Colonic mucosa (tissue), 4 donors: ENCODE measurements at places on chromosomes 16 and 17.

DNA sequence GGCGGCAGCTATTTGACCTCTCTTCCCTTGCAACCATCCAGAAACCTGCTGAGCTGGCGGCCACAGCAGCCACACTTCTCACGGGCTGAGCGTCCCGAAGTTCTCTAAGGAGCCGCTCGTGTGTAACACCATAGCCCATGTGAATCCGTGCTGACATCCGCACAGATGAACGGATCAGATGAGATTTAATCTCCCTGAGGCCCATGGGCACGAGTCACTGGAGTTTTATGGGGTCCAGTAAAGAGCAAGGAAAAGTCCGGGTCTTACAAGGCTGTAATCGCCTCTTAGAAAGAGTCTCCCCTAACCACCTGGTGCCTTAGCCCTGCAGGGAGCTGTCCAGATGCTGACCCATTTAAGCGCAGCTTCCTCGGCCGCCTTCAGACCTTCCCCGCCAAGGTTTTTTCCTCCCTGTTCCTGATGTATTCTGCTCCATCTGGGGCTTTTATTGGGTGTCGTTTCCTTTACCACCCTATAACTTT, 5.5 kb upstream of the CACNG5 start:
- peak; percentile 23 for DNase-seq

DNA sequence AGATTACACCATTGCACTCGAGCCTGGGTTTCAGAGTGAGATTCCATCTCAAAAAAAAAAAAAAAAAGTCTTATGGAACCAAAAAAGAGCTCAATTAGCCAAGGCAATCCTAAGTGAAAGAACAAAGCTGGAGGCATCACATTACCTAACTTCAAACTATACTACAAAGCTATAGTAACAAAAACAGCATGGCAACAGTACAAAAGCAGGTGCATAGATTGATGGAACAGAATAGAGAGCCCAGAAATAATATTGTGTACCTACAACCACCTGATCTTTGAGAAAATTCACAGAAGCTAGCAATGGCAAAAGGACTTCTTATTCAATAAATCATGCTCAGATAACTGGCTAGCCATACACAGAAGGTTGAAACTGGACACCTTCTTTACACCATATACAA, 24.7 kb upstream of the CCL2 start:
- no peak for DNase-seq

DNA sequence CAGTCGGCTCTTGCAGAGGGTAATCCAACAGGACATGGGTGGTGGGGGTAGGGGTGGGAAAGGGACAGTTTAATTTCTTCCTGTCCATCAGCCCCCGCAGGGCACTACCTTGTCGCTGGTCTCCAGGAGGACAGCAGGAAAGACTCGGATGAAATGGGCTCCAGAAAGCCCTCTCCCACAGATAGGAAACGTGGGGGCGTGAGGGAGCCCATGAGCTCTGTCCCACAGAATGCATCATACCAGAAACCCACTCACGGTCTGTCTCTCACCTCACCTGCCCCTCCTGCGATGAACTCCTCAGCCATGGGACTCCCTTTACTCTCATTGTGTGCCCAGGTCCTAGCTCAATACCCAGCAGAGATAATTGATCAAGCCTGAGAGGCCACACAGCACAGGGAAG, 240.1 kb downstream of the GSG1L start:
- DNase-seq = no peak

GRCh38 chr16:24983561-24983960, 31.6 kb downstream of the ARHGAP17 start:
- no peak for DNase-seq

DNA sequence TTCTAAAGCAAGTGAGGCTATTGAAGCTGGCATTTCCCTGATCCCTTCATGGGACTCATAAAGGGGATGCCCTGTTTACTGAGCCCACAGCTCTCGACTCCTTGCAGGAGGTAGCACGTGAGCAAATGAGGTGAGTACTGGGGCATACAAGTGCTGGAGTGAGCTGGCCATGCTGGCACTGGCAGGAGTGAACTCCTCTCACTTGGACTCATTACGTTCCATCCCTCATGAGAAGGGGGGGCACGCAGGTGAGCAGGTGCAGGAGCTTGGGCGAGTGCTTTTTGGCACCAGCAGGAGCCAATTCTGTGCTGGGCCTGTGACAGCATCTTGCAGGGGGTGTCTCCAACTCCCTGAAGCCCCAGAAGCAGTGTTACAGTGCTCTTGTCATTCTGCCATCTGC, 337.1 kb upstream of the CA10 start:
- no peak for DNase-seq

DNA sequence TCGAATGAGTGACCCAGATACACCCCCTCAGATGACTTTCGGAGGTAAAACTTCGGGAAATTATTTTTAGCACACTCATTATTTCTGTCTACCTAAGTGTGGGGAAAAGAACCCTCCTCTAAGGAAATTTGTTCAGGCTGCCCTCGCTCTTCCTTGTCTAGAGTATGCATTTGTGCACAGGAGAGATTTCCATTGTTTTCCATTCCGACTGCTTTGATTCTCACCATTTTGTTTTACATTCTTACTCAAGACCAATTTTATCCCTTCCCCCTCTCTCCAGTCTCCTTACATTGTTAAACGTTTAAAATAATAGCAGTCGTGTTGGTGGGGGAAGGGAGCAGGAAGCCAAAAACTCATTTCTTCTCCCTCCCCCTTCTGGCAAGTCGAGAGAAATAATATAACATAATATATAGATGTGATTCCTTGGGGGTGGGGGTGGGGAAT, 1.5 kb upstream of the CHD3 start:
- no peak for DNase-seq

- peak; percentile 63 for DNase-seq
Observed at GRCh38 chr17:82636626-82637598, 11.3 kb downstream of the WDR45B start.

GRCh38 chr17:69605571-69605970, 191.1 kb downstream of the MAP2K6 start:
- DNase-seq = no peak

- no peak for DNase-seq
Observed at GRCh38 chr17:67523101-67523500, 146.0 kb downstream of the PITPNC1 start.

- DNase-seq = no peak
Observed at GRCh38 chr16:83541231-83541630, 266.5 kb upstream of the HSBP1 start.

- DNase-seq = peak; percentile 91
Observed at GRCh38 chr17:39628655-39629493, 2.1 kb downstream of the PPP1R1B start.

DNA sequence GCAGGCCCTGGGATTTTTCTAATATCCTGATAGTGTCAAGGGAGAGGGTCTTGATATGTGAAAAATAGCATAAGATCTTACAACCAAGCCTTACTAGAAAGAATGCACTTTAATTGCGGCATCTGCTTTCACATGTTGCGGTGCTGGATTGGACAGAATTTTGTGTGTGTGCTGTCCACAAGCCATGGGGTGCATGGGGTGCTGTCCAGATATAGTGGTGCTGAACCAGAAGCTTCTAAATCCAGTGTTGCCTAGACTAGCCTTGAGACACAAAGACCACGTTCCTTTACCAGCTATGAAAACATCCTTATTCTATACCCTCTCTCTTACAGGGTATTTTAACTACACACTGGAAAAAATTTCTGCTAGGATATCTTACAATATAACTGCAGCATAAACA, 244.0 kb downstream of the TMEM114 start:
- no peak for DNase-seq

DNA sequence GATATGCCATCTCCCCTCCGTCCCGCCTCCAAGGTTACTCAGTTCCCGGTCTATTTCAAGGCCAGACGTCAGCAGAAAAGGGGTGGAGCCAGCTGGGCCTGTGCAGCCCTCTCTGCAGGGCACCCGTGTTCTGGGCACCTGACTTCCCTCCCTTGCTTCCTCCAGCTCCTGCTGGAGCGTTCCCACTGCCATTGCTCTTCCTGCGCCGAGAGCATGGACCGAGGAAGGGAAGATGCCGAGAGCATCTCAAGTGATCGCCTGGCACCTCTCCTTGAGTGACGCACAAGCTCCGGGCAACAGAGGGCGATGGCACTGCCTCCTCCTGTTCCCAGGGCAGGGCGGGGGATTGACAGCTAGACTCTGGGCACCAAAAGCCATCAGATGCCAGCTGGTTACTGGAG, 29.4 kb upstream of the NAT9 start:
- no peak for DNase-seq

DNA sequence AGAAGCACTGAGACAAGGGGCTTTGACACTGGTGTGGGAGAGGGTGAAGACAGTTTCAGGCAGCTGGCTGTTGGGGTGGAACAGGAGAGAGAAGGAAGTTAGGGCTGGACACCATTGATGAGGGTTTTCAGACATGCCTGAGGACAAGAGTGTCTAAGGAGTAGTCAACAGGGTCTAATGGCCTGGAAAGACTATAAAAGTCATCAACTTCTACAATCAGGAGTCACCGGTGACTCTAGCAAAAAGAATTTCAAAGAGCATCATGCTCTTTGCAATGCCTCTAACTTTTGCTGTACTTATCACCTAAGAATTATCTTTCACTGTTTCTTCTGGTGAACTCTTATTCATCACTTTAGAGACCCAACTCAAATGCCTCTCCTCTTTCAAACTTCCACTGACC, 213.9 kb downstream of the C16orf78 start:
- DNase-seq = no peak

DNA sequence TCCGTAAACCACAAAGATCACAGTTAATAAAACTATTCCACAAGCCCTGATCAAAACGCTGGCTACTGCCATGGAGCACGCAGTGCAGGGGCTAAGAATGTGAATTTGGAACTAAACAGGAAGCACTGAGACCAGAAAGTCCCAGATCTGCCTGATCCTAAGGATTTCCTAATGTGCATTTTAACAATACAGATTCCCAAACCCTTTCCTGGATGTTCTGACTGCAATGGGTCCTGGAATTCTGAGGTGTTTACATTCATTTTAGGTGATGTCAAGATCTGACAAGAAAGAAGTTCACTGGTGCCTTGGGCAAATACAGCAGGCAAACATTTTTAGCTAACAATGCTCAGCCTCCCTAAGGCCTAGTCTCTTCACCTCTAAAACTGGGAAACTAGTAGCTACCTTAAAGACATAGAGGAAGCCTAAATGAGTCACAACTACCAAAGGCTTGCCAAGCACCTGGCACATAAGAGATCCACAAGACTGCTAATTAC, 10.3 kb downstream of the NSMCE1 start:
- no peak for DNase-seq

DNA sequence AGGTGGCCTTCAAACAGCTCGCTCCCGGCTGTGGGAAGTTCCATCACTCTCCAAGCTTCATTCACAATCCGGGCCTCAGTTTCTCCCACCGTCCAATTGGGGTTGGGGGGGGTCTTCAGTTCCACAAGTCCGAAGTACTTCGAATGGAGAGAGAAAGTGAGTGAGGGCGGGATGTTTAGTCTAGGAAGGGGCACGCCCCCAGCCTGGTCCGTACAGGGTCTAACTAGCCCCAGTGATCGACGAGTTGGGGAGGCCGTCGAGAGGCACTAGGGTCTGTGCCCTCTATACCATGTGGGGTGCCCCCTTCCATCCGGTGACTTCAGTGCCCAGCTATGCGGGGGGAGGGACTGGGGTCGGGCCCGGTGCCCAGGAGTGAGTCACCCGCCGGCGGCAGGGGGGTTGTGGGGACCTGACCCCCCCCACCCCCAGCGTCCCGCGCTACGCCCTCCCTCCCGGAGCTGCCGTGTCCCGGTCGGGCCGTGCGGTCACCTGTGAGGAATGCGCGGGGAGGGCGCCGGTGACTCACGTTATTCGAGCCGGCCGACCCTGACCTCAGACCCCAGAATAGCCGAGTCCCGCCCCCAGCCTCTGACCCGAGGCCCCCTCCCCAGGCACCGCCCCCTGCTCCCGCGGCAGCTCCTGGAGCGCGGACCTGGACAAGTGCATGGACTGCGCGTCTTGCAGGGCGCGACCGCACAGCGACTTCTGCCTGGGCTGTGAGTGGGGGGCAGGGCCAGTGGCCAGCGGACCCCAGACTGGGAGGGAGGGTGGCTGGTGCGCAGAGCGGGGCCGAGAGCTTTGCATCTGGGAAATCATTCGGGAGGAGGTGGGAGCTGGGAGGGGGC, 658 bp downstream of the TNFRSF12A start:
- peak; percentile 79 for DNase-seq

DNA sequence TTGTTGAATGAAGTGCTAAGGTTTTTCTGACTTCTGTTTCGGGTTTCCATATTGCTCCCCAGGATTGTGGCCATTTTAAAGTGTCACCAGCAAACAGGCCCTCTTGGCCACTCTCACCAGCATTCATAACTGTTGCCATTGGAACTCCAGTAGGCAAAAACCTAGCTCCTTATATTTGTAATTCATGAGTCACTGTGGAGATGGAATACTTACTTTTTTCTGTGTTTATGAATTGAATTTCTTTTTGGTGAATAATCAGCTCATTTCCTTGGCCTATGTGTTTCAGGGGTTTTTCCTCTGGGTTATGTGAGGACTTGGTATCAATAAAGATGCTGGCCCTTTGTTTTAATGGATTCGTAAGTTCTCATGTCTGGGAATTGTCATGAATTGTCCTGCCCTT, 255.1 kb downstream of the SNX29 start:
- DNase-seq = no peak

DNA sequence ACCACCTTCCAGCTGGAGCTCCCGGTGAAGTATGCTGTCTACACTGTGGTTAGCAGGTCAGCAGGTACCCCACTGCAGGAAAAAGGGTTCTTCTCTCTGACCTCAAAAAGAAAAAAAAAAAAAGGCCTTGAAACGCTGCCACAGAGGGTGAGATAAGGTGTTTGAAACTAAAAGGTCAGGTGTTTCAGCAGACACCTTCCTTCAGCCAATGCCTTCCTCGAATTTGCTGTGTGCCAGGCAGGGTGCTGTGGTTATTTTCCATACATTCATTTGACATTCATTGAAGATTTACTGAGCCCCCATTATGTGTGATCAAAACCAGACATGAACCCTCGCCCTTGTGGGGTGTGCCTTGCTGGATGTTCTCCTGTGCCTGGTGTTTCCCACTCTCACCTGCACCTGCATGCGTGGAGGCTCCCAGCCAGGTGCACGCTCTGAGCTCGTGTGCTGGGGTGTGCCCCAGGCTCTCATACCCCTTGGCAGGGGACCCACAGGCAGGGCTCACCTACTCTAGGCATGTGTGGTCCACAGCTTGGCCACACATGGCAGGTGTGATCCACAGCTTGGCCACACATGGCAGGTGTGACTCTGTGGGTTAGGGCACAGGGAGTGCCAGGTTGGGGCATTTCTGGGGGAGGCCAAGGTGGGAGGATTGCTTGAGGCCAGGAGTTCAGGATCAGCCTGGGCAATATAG, 15.8 kb upstream of the ITGAD start:
- DNase-seq = no peak

- DNase-seq = no peak
Observed at GRCh38 chr17:4008082-4008435, 43.8 kb upstream of the ATP2A3 start.
